ENCODE measurements at places on chromosomes 16 and 17.

DNA sequence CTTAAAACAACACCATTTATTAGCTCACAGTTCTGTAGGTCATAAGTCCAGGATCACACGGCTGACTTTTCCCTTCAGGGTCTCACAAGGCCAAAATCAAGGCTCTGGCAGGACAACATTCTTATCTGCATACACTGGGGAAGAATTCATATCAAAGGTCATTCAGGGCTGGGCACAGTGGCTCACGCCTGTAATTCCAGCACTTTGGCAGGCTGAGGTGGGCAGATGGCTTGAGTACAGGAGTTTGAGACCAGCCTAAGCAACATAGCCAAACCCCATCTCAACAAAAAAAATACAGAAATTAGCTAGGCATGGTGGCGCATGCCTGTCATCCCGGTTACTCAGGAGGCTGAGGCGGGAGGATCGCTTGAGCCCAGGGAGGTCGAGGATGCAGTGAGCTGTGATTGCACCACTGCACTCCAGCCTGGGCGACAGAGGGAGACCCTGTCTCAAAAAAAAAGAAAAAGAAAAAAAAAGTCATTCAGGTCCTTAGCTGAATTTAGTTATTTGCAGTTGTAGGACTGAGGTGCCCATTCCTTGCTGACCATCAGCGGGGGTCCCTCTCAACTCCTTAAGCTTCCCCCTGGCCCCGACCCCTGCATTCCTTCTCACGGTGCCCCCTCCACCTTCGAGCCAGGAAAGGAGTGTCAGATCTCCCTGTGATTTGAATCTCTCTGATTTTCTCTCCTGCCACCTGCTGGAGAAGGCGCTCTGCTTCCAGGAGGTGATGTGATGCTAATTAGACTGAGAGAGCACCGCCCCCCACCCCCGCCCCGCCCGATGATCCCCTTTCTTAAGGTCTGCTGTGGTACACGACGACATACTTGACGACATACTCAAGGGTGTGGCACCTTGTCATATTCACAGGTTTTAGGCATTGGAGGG lies 91.8 kb upstream of the CLEC18A start:
- no peak for DNase-seq

GRCh38 chr16:90078579-90078895 lies 1.4 kb upstream of the PRDM7 start:
- DNase-seq, result no peak

DNA sequence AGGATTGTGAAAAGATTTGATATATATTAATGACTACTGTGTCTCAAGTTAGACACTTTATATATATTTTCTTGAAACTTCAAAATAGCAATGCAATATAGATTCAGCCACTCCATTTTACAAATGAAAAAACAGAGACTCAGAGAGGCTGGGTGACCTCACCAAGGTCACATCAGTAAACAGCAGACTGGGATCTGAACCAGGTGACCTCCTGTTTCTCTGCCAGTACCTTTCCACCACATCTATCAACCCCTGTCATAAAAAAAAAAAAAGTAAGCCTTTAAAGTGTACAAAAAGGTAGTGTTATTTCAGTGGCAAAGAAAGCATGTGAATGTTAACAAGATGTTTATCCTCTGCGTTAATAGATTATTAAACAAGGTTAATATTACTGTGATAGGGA lies 466.5 kb upstream of the DYNLRB2 start:
- no peak for DNase-seq

DNA sequence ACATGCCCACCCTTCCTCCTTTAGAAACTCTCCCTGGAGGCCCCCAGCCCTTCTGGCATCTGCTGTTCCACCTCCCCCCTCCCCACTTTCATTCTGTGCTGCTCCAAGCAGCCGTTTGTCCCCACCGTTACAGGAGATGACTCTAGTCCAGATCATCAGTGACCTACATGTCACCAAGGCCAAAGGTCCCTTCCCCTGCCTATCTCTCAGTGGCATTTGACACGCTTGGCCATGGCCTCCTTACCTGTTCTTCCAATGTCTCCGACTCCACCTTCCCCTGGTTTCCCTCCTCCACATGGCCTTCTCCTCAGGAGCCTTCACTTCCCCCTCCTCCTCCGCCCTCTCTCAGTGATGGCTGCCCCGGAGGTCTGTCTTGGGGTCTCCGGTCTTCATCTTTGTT lies 9.4 kb downstream of the TMEM92 start:
- no peak for DNase-seq

DNA sequence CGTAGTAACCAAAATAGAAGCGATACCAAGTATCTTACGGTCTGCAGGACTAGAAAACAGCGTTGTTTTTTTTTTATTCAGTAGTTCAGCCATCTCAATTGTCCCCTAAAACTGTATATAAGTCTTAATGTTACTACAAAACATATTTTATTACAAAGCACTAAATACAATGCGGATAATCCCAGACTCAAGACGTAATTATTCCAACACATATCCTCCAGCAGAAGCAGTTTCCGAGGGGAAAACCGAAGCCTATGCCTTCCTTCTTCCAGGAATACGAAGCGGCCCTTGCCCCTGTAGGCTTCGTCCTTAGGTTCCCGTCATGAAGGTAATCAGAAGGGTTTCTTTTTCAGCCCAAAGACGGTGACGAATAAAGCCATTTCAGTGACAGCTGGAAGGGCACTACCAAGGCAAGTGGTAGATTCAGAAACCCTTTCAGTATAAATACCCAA lies 2.3 kb downstream of the TMEM107 start:
- no peak for DNase-seq

DNA sequence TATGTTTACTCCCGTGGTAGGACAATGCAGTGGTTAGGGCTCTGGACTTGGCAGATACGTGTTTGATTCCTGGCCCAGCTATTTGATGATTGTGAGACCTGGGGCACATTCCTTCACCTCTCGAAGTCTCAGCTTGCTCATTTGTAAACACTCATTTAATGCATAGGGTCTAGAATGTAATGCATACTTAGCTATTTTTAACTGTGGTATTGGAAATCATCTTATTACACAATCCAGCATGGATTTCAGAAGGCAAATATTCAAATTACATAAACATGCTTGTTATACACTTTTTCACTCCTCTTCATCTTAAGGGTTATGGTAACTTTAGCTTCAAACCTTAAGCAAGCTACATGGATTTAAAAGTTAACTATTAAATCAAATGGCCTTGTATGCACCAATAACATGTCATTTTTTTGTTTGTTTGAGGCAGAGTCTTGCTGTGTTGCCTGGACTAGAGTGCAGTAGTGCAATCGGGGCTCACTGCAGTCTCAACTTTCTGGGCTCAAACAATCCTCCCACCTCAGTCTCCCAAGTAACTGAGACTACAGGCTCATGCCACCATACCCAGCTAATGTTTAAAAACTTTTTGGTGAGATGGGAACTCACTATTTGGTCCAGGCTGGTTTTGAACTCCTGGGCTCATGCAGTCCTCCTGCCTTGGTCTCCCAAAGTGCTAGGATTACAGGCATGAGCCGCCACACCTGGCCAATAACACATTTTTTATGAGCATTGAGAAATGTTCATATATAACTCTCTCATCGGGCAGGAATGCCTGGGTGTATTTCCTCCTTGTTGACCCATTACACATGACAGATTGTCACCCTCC lies 52.5 kb downstream of the VAT1L start:
- DNase-seq, result no peak

DNA sequence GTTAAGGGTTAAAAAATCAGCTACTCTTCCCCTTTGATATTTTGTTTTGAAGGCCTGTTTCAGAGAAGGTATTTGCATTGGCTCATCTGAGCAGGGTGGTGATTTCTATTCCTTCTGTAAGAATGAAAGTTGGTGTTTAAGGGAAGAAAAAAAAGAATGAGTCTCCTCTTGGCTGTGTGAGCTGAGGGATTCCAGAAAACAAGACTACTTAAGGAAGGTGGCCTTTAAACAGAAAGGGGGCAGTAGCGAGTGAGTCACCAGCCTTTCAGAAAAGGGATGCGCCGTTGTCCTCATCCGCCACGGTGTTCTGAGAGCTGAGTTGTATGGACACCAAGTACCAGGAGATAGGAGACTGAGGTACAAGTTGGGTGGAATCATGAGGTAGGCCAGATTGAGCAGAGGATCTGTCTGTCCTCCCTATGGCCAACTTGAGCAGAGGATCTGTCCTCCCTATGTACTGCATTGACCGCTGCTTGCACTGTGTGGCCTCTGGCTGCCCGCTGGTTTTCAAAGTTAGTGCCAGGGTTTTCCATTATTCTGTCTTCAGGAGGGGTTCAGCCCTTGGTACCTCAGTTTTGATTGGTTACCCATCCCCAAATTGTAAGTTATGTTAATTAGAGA lies 8.2 kb downstream of the PRKCA start:
- DNase-seq, result no peak

DNA sequence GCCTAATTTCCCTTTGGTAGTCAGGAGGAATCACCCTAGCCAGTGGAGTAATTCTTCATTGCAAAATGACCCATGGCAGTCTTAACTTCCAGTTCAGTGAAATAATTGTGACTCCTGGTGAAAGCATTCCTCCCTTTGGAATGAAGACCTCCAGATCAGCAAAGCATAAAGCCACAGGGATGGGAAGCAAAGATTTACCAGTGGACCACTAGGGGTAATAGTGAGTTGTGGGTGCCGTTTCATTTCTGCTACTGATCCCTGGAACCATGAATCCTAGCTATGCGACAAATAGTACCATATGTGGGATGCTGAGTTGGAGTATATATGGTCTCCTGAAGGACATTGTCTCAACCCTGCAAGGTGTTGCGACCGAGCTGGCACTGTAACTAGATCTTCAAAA lies 13.7 kb downstream of the DYNLL2 start:
- no peak for DNase-seq

DNA sequence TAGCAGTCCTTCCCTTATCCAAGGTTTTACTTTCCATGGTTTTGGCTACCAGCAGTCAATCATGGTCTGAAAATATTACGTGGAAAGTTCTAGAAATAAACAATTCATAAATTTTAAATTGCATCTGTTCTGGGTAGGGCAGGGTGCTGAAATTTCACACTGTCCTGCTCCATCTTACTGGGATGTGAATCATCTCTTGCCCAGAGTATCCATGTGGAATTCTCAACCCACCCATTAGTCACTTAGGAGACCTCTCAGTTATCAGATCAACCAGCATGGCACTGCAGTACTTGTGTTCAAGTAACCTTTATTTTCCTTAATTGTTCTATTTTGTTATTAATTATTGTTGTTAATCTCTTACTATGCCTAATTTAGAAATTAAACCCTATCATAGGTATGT lies 202.8 kb upstream of the CPHXL start:
- DNase-seq, result no peak

All from GM12864 (cell line).